Stimulated activated CD4-positive, alpha-beta T cell treated with anti-CD3 and anti-CD28 coated beads, Interleukin-15, amount 100 ng/mL, for 48 hours (primary cell): ENCODE measurements at places on chromosomes 7 and 10.

- no peak for DNase-seq
These were observed 261.9 kb downstream of the MAD1L1 start for GRCh38 chr7:1970895-1971294.

DNA sequence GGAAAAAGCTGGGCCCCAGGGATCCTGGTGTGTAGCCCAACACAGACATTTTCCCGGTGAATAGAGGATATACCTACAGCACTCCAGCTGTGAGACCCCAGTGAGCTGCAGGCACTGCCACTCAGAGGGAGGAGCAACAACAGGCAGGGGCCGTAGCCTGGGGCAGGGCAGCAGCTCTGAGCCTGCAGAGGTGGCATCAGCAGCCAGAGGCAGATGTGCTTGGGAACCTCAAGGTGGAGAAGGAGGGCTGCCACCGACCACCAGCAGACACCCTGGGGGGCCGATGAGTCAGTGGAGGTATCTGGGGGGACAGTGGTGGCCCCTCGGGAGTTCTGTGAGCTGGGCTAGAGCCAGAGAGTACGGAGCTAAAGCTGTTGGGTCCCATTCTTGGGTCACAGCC, 110.2 kb upstream of the GDF10 start:
- no peak for DNase-seq

DNA sequence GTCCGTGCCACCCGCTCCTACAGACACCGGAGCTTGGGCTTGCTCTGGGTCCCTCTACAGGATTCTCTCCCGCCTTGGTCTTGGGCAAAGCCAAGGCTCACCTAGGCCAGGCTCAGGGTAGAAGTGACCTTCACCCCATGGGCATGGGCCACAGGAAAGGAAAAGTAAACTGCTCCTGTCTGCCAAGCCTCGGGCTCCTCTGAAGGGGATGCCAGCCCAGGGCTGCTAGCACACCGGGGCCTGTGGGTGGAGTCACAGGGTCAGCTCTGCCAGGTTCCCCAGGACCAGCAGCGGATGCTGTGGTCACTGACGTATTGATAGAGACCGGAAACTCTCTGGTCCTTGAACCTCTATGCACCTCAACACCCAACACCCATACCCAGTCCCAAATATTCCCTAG, 222.7 kb upstream of the MGMT start:
- DNase-seq = no peak

DNA sequence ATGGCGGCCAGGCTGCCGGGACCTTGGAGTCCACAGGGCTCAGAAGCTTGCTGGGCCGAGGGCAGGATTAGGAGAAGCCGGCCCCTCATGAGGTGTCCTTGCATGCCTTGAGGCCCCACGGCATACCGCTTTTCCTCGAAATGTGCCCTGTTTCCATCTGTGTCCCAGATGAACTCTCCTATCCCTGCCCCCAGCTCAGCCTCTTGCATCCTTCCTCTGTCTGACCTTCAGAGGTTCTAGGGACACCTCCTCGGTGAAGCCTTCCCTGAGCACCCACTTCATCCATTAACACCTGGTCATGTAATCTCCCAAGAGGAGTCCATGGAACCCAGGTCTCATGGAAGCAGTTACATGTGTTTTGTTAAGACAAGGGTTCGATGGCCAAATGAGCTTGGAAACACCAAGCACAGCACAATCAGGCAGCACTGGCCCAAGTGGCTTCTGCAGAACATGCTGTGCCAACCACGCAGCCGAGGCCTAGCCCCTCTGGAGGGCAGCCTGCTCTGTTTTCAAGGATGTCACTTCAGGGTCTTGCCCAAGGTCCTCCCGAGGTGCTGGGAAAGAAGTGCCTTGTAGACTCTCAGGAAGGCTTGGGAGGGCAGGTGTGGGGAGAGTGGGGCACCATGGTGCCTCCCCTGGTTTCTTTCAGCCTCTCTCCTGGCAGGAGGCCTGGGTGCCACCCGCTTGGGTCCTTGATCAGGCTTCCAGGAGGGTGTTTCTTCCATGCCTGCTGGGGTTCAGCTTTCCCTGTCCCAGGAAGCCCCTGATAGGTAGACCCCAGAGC, 124.3 kb downstream of the NEURL1 start:
- DNase-seq = no peak

DNA sequence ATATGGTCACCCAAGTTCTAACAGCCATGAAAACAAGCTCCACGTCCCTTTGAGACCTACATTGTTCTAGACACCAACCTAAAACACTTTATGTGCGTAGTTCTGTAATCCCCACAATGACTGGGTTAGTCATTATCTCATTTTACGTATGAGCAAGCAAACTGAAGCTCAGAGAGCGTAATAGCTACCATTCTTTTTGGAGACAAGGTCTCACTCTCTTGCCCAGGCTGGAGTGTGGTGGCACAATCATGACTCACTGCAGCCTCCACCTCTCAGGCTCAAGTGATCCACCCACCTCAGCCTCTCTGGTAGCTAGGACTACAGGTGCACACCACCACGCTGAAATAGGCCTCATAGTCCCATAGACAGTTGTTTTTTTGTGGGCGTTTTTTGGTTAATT, 10.5 kb downstream of the DAGLB start:
- peak; percentile 20 for DNase-seq
